NCI-H1417 treated with DMSO at 0.1 percent for 48 hours (cell line): ENCODE measurements at places on chromosomes 1 and 21.

DNA sequence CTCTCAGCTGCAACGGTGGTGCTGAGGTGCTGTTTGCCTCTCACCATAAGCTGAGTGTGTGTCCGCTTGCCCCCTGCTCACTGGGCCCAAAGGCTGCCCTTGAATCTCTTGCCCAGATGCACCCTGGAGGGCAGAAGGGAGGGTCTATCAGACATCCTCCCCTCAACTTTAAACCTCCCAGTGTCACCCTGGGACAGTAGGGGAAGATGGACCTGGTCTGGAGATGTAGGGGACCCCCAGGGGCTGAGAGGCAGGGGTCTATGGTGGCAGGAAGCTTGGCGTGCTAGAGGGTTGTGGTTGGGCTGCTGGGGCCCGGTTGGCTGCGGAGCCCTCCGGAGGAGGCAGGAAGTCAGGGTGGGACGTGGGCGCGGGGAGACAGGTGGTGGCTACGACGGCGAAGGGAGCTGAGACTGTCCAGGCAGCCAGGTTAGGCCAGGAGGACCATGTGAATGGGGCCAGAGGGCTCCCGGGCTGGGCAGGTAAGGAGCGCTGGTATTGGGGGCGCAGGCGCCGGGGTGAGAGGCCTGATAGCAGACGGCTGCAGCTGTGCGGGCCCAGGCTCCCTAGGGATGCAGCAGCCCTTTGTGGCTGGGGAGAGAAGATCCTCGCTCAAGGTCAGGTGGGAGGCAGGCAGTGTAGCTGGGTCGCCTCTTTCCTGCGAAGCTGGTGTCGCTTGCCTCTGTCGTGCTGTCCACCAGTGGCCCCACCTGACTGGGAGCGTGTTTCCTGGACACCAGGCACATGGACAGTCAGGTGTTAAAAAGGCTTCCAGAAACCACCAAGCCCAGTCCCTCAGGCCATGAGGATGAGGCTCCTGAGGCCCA, at the start of gene LCK:
TSS of gene LCK (plus strand) at position 373 of the 824 bp plus-strand sequence. CDS start 23,065 bp downstream, outside the sequence.
- DNase-seq: no peak

DNA sequence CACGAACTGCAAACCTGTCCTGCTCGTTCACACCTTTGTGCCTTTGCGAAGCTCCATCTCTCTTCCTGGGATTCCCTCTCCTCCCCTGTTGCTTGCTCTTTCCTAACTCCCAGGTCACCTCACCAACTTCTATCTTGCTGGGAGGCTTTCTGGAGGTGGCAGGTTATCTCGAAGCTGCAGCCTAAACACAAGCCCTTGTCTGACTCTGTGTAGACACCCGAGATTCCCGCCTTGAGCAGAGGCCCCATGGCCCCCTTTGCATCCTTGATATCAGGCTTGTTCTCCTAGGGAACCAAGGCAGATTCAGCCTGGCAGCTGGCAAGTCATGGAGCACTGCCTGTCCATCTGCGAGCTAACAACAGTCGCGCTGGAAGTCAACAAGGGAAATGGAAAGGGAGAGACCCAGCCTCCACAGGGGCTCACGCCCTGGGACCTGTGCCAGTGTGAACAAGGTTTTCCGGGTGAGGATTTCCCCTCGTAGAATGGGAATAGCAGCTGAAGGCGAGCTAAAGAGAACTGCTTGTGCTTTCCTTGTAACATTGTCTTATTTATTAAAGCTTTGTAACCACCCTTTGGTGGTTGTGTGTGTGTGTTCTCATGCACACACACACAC, 109.5 kb upstream of the JUN start:
- DNase-seq: no peak

DNA sequence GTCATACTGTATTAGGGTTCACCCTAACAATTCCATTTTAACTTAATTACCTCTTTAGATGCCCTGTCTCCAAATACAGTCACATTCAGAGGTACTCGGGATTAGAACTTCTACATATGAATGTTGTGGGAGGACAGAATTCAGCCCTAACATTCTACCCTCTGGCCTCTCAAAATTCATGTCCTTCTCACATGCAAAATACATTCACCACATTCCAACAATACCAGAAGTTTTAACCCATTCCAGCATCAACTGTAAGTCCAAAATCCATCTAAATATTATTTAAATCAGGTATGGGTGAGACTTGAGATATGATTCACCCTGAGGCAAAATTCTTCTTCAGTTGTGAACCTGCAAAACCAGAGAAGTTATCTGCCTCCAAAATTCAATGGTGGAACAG, 14.5 kb downstream of the LY9 start:
- DNase-seq: no peak

- no peak for DNase-seq
Measured at GRCh38 chr21:45236481-45236880, 51.2 kb downstream of the POFUT2 start.

GRCh38 chr1:78577257-78578100, 42.8 kb upstream of the IFI44L start:
- DNase-seq: no peak

DNA sequence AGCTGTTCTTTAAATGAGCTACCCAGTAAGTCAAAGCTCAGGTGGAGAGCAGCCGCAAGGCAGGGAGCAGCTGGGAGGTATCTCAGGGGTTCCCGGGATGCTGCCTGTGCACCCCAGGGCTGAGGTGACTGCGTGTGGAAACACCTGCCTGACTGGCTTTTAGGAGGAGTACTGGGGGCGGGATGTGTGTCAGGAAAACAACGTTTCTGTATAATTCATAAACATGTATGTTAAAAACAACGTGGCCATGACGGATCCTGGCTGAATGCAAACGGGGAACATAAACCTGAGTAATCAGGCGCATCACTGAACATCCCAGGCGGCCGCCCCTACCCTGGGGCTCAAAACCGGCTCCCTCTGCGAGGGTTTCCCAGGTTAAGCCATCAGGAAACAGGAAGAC, 1.5 kb downstream of the C1orf159 start:
- no peak for DNase-seq
